ENCODE measurements at places on chromosomes 2 and 18.
A peak's percentile ranks its signal among the peaks of the same experiment; 100 is the strongest.

DNA sequence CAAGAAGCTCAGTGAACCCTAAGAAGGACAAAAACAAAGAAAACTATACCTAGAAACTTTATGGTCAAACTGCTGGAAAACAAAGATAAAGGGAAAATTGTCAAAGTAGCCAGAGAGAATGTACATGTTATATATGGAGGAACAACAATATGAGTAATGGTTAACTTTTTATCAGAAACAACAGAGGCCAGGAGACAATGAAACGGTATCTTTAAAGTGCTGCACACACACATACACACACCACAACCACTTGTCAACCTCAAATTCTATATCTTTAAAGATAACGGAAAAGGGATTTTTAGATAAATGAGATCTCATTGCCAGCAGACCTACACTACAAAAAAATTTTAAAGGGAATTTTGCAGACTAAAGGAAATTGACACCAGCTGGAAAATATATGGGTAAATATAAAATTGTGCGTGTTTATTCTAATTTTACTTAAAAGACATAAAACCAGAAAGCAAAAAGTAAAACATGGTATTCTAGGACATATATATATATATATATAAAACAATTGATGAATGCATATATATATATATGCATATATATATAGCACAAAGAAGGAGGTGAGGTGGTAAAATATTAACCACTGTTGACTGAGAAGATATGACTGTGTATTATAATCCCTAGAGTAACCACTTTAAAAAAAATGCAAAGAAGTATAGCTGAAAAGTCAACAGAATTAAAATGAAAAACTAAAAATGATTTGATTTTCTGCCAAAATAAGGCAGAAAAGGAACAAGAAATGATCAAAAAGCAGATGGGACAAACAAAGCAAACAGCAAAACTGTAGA is 172.0 kb downstream of the SRBD1 start:
- DNase-seq: no peak

DNA sequence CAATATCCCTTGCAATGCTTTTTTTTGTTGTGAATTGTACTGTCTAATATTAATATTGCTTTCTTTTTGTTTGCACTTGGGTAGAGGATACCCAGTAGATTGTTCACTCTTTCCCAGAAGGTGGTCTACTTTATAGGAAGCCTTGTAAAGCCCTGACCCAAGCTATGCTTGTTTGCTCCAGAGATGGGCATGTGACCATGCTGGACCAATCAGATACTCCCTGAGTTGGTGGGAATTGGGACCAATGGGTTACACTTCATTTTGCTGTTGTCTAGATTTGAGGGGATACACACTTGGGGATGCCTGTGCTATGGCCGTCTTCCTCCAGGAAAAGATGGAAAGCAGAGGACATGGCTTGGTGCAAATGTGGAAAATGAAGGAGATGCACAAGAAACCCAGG is 314.3 kb downstream of the DYSF start:
- DNase-seq: no peak

- peak; percentile 49 for DNase-seq
These were observed 43.5 kb downstream of the ARMC9 start for GRCh38 chr2:231241755-231242507.

- no peak for DNase-seq
These were observed 44.4 kb upstream of the TMEM182 start for GRCh38 chr2:102717308-102718018.

- DNase-seq: peak; percentile 57
These were observed 126.2 kb upstream of the LGALSL start for GRCh38 chr2:64327510-64328414.

GRCh38 chr2:218035463-218036100 is 32.8 kb upstream of the TNS1 start:
- DNase-seq: no peak

GRCh38 chr2:176650104-176650837 is 381.0 kb downstream of the MTX2 start:
- DNase-seq: no peak

- DNase-seq: no peak
These were observed 12.5 kb upstream of the REG1B start for GRCh38 chr2:79100285-79100684.

- no peak for DNase-seq
These were observed 128.2 kb upstream of the TMEM200C start for GRCh38 chr18:6023551-6023950.

- no peak for DNase-seq
These were observed 29.4 kb downstream of the COL4A4 start for GRCh38 chr2:227134591-227134990.

- no peak for DNase-seq
These were observed 34.9 kb downstream of the COA5 start for GRCh38 chr2:98573426-98573825.

DNA sequence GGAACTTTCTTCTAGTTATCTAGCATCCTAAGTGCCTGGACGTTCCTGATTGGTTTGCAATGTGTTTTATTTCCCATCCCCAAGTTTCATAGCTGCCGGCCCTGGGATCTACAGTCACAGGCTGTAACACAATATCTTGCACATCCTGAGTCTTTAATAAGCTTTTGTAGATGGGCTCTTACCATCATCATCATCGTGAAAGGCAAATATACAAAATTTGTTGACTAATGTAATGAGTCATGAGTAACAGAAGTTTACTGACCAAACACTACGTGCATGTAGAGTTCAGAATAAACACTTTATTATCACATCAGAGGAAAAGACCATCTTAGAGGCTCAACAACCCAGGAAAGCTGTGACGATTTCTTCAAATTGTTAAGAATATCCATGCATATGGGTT is 8.1 kb upstream of the TYMS start:
- no peak for DNase-seq

DNA sequence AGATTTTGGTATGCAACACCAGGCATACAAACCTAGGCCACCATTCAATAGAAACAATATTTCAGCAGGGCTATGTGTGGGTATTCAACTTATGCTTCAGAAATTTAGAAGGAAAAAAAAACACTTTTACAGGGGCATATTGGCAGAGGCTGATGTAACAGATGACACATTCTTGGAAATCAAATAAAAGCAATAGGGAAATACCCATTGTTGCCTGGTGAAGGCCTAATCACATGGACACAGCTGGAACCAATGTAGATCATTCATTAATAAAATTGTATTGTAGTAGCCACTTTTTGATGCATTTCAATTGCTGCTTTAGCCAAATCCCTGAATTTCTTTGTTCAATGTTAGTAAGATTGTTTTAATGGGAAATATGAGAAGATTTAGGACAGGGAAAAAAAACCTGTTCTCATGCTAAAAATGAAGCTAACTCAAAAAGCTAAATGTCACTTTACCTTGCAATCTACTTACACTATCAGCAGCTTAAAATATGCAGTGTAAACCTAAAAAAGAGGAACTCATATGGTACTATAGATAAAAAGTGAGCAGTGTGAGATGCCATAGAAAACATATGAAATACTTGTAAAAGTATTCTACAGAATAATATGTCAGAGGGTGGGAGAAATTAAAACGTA is 289.4 kb downstream of the ZEB2 start:
- peak; percentile 71 for DNase-seq

- no peak for DNase-seq
These were observed 12.1 kb downstream of the MAP4K3 start for GRCh38 chr2:39424951-39425350.

- no peak for DNase-seq
These were observed 276.1 kb upstream of the PKDCC start for GRCh38 chr2:41771710-41772109.

DNA sequence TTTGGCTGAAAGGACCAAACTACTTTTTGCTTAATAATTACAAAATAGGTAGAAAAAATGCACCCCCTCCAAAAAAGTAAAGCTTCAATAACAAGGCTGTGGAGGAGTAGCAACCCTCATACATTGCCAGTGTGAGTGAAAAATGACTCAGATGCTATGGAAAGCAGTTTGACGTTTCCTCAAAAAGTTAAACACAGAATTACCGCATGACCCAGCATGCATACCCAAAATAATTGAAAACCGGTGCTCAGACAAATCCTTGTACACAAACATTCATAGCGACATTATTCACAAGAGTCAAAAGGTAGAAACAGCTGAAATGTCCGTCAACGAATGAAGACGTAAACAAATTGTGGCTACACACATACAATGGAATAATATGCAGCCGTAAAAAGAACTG is 38.8 kb upstream of the DAPL1 start:
- DNase-seq: no peak

DNA sequence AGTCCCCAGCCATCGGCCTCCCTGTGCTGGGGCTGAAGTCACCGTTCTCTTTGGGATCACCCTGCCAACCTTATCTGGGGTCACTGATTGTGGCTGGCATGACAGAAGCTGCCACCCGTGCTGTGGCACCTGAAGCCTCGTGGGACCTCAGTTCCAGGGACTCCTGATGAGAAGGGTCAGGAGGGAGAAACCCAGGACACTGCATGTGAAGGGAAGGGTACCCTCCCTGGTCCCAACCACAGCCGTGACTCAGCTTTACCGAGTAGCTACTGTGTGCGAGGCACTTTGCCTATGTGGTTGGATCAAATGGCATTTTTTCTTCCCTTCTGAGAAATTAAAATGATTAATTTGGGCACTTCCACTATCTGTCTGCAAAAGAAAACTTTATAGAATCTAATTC is 64.4 kb downstream of the SP110 start:
- DNase-seq: no peak

DNA sequence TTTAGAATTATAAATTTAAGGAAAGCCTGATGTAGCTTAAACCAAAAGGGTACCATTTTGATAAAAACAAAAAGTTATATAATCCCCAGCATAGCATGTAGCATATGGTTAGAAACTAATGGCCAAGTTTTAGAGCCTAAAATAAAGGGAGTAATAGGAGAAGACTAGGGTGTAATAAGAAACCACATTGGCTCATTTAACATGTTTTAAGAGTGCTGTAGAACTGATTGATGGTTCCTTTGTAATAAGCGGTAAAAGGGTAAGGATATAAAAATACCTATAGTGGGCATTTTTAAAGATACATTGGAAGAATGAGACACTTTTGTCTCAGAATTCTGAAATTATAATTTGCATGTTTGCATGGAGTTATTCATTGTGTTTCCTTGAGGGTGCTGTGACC is 1.9 kb downstream of the PSMA8 start:
- no peak for DNase-seq

DNA sequence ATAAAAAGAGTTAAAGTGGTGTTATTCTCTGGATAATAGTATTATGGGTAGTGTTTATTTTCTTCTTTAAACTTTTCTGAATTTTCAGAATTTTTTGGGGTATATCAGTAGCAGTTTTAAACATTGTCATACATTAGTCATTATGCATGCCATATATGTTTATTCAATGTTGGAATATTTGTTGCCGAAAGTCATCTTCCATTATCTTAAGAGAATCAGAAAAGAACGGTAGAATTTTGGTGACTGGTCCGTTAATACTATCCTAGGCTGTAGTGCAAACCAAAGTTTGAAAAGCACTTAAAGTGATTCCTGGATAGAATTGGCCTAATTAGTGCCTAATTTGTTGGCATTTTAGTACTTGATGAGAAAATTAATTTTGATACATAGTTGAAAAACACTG is 244.1 kb downstream of the PHLPP1 start:
- DNase-seq: no peak

- DNase-seq: no peak
These were observed 248.7 kb upstream of the PIK3C3 start for GRCh38 chr18:41706301-41706700.

GRCh38 chr2:118049816-118050140 is 35.9 kb upstream of the CCDC93 start:
- peak; percentile 20 for DNase-seq

GRCh38 chr2:181348107-181348837 is 108.9 kb upstream of the ITGA4 start:
- no peak for DNase-seq

- no peak for DNase-seq
These were observed 70.6 kb upstream of the LINC00305 start for GRCh38 chr18:64219517-64219916.

DNA sequence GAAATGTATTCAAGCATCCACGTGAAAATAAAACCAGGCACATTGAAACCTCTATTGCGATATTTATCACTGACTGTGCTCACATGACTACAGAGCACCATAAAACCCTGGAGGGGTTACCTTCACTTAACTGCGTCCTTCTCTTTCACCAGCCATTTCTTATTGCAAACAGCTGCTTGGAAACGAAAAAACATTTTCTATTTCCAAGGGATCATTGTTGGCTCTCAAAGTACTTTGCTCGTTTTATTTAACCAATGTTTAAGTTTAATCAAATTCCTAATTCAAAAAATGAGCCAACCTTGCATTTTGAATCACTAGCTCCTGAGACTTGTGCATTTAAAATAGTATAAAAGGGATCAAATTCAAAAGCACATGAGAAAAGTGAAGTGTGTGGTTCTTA is 134.4 kb downstream of the OSR1 start:
- no peak for DNase-seq

DNA sequence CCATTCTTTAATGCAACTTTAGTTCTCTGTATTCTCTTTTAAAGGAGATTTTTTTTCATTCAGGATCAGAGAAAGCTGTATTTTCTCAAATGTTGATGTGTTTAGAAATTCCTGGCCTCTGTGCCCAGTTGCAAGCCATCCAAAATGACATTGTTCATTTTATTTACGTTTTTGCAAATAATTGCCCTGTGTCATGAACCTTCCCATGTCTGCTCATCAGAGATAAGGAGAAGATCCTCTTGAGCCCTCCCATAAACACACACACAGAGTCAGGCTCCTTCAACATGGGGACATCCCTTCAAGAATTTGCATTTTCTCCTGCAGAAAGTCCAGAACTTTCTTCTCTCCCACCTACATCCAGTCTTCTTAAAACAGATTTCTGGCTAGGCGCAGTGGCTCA is 258.8 kb downstream of the GBX2 start:
- DNase-seq: no peak

DNA sequence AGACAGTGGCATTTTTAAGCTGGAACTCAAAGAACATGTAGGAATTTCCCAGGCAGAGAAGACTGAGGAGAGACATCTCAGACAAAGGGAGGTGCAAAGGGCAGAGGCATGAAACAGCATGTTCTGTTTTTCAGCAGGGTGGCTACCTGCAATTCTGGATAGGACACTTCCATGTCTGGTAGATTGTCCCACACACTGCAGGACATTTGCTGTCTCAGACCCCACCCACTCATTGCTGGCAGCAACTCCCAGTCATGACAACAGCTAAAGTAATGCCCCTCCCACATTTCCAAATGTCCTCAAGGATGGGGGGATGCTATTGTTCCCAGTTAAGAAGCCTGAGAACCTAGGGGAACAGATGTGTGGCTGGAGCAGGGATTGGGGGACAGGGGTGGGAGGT is 40.8 kb downstream of the ANKRD44 start:
- no peak for DNase-seq

- DNase-seq: no peak
These were observed 50.1 kb downstream of the RNF144A start for GRCh38 chr2:6967301-6967700.

GRCh38 chr2:219282375-219282774 is 3.2 kb downstream of the DNAJB2 start:
- no peak for DNase-seq

DNA sequence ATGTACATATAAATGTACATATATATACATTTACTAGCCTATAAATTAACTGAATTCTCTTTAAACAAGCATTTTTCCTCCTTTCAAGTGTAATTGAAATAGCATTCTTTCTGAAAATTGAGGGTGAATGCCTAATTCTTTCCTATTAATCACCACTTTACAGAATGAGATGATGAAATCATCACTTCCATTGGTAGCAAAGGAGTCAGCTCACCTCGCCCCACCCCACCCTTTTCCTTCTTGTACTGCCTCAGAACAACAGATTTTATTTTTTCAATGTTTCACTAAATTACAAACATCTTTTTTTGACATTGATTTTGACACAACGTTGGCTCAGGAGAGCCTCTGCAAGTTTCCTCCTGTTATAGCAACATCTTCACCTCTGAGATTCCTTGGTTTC is 181.9 kb upstream of the CDH7 start:
- no peak for DNase-seq

All from inflammatory macrophage treated with lipopolysaccharide for 1 hour (primary cell).